ENCODE measurements at places on chromosomes 5 and 9. TPM values are rescaled to one million over a fixed set of nuclear protein-coding genes. Genes with fewer than 3 reads are reported as not detected.

Gene ADAMTS19
- under 0.01 TPM for total RNA-seq

Gene HINT1
- total RNA-seq, result 127 TPM

Gene CARTPT
- not detected for total RNA-seq

Gene FST
- total RNA-seq, result 80.5 TPM

Gene LVRN
- 1.5 TPM for total RNA-seq

Gene TNFSF8
- total RNA-seq, result not detected

Gene SVEP1
- total RNA-seq, result 107 TPM

Gene CAST
- total RNA-seq, result 219 TPM

Gene XRCC4
- total RNA-seq, result 5.2 TPM

Gene CRHBP
- 1.7 TPM for total RNA-seq

Gene CMYA5
- total RNA-seq, result 2.4 TPM

Gene ISL1
- total RNA-seq, result not detected

Gene CCDC183
- 0.73 TPM for total RNA-seq

Gene UAP1L1
- total RNA-seq, result 32.5 TPM

Gene RFESD
- total RNA-seq, result 1.5 TPM

Gene ENTPD8
- total RNA-seq, result not detected

Gene SLC36A3
- total RNA-seq, result not detected

Gene NDST1
- 188 TPM for total RNA-seq

Gene MEGF10
- 14.4 TPM for total RNA-seq

Gene ZNF883
- 4.7 TPM for total RNA-seq

Gene SH3PXD2B
- total RNA-seq, result 96.2 TPM

Gene GDF9
- 0.16 TPM for total RNA-seq

All from hair follicle dermal papilla cell (primary cell).